ENCODE measurements at places on chromosomes 12 and 14.

DNA sequence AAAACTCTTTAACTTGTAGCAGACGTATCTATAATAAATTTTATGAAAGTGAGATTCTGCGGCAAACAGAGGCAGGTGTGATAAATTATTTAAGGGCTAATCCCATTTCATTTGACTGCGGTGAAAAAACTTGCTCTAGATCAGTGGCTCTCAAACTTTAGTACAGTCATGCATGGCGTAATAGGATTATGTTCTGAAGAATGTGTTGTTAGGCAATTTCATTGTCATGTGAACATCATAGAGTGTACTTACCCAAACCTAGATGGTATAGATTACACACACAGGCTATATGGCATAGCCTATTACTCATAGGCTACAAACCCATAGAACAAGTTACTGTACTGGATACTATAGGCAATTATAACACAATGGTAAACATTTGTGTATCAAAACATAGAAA is 83.7 kb downstream of the HEATR5A start:
- DNase-seq = no peak

GRCh38 chr12:108622421-108622820 is 11.3 kb downstream of the SELPLG start:
- no peak for DNase-seq

DNA sequence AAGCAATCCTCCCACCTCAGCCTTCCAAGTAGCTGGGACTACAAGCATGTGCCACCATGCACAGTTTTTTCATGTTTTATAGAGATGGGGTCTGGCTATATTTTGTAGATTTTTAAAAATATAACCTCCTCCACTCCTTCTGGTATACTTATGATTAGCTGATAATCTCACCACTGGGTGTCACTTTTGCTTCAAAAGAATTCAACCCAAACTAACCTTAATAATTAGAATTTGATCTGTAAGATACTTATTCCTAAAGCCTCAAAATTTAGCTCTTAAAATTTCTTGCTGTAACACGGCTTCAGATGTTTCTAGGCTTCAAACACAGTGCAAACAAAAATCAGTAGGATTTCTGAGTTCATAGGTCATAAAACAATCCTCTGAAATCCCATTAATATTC is 130.3 kb downstream of the CEP83 start:
- no peak for DNase-seq

GRCh38 chr14:99684410-99684934 is 374 bp downstream of the CYP46A1 start:
- no peak for DNase-seq
